ENCODE measurements at places on chromosomes 11 and 22.

DNA sequence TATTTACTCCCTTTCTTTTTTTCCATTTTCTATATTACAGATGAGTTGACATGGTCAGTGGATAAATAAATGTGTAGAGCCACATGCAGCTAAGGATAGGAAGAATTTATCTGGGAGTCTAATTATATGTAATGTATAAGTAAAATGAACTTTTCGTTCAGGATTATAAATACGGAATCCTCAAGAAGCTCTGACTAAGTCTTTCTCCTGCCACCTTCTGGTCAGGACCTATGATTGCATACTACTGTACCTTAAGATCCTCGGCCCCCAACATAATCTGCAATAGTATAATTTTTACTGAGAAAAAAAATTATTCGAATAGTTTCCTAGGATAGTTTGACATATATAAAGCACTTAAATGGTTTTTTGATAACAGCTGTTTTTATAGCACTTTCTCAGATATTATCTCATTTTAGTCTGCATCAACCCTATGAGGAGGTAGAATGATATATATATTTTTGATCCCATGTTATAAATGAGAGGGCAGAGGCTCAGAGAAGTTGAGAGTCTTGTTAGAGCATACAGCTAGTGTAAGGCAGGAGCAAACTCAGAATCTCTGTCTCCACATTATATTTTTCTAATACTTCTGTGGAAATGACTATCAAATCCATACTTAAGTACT, 36.1 kb downstream of the CCDC90B start:
- DNase-seq, result peak; percentile 36

DNA sequence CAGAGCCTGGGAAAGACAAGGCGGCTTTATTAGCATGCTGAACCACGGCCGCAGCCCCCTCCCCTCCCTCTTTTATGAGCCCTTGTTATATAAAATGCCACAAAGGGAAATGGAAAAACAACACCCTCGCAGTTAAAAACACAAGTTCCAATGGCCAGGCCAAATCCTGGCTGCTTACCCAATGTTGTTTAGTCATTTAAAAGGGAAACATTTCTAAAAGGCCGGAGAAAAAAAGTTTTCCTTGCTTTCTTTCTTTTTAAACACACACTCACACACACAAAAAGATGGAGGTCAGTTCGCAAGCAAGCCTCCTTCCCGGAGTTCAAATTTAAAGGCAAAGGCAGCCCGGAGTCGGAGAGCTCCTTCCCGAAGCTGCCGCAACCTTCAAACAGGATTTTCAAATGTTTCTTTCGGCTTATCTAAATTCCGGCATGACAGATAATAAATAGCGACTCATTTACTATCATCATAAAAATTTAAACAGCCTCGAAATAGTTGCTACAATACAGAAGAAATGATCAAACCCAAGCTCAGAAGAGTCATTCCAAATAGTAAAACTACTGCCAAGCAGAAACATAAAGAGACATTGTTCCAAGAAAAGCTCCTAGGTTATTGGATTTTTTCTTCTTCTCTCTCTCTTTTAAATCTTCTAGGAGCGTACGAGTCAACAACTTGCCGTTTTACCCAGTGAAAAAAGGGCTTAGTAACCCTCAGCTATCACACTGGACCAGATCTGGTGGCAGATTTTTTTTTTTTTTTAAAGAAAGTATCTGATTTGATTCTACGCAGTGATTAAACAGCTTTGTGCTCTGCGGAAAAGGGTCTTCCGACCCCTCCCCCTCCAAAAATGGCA, 3.5 kb downstream of the PHF21B start:
- no peak for DNase-seq

DNA sequence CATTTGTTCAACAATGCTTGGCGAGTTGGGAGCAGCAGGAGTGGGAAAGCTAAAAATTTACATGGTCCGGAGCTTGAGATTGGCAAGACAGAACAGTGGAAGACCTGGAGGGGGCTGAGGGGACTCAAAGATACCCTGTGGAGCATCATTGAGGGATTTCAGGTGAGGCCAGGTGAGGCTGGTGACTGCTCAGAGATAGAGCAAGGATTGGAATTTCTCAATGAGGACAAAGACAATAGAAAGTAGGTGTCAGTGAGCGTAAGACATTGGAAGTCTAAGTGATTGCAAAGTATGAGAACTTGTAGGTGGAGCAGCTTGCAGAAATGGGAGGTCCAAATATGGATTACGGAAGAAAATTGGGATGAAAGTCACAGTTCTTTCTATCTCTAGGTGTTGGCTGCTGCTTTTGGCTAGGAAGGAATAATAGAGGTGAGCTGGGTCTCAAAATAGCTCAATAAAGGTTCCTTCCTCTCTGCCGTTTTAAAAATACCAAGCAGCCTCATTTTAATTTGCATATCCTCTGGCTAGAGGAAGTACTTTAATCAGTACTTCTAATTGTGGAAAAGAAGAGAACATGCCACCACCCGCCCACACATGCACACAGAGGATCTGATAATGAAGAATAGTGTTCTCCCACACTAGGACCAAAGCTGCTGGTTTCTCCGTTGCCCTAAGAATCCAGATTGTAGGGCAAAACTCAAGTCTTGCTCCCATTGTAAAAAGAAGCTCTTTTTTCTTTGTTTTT, 41.8 kb upstream of the SORL1-AS1 start:
- DNase-seq, result no peak

GRCh38 chr11:61609980-61610366, 29.1 kb upstream of the SYT7 start:
- DNase-seq, result peak; percentile 35

- no peak for DNase-seq
These were observed 110.7 kb downstream of the EHF start for GRCh38 chr11:34731603-34732002.

DNA sequence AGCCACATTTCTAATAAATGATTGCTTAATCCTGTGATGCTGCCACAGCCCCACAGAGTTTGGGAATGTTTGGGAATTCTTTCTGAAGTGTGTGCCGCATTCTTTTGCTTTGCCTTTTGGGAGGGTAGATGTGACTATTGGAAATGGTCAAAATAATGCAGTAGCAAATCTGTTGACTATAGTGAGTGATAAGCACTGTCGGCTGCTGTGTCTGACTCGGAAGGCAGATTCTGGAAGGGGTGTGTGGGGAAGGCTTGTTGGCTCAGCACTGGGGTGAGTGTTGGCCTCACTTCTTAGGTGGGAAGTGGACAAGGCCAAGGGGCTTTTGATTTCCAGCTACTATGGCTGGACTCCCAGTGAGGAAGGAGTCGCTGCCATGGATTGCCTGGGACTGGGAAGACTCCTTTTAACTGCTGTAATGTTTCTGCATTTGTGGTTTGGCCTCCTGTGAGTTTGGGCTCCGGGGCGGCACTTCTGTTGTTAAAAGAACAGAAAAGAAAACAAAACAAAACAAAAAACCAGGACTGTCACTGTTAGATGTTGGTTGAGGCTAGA, 20.1 kb downstream of the ZBTB16 start:
- DNase-seq, result no peak

GRCh38 chr11:126457817-126458216, 102.3 kb downstream of the ST3GAL4 start:
- DNase-seq, result no peak

DNA sequence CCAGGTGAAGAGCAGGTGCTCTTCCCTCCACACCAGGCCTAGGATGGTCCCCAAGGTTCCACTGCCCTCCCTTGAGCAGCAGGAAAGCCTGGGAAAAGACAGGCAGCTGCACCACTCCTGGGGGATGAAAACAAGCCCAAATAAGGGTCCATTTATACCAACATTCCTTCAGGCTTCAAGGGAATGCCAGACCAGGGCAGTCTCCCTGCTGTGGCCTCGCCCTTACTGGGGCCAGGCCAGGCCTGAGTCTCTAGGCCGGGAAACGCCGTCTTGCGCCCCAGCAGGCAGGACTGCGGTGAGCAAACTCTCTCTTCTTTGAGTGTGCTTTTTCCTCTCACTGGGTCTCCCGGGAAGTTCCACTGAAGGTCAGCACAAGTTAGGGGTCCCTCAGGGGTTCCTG, 443.5 kb downstream of the SOX6 start:
- DNase-seq, result no peak

GRCh38 chr11:44430140-44430539, 120.2 kb upstream of the ALX4 start:
- no peak for DNase-seq

DNA sequence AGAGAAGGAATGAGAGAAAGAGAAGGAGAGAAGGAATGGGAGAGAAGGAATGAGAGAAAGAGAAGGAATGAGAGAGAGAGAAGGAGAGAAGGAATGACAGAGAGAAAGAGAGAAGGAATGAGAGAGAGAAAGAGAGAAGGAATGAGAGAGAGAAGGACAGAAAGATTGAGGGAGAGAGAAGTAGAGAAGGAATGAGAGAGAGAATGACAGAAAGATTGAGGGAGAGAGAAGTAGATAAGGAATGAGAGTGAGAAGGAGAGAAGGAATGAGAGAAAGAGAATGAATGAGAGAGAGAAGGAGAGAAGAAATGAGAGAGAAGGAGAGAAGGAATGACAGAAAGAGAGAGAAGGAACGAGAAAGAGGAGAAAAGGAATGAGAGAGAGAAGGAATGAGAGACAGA, 34.1 kb upstream of the APOL5 start:
- DNase-seq, result no peak

- DNase-seq, result no peak
These were observed 1.2 kb upstream of the MMP10 start for GRCh38 chr11:102781676-102782075.

GRCh38 chr11:67539550-67539949, 16.3 kb upstream of the CABP2 start:
- DNase-seq, result no peak

DNA sequence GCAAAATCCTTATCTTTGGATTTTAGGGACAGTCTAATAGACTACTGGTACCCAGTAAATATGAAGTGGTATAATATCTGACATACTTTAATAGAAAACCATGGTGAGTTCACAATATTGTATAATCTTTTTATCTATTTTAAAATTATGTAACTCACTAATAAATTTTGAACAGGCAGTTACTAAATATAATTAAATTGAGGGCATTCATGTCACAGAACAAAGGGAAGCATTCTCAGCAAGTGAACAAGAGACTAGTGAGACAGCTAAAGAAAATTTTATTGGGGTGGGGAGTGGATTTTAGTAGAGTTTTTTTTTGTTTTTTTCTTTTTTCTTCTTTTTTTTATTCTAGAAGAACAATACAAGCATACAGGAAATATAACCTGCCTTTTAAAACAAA, 55.0 kb downstream of the DNAJC24 start:
- no peak for DNase-seq

GRCh38 chr11:78187366-78188285, 800 bp downstream of the KCTD21 start:
- no peak for DNase-seq

GRCh38 chr22:39472570-39473556, 16.1 kb downstream of the MGAT3 start:
- DNase-seq, result no peak

DNA sequence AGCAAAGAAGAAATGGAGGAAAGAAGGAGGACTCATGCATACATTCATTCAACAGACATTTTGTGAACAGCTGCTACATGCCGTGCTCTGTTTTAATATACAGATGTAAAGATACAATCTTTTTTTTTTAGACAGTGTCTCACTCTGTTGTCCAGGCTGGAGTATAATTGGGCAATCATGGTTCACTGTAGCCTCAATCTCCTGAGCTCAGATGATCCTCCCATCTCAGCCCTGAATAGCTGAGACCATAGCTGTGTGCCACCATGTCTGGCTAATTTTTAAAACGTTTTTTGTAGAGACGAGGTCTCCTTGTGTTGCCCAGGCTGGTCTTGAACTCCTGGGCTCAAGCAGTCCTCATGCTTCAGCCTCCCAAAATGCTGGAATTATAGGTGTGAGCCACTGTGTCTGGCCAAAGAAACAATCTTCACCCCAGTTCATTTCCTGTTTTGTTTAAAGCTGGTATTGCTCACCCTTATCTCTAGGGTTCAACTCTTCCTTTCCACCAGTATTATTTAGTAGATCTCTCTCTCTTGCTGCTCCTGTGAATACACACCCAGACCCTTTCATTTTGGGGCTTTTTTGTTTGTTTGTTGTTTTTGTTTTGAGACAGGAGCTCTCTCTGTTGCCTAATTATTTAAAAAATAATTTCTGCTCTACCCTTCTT, 69.8 kb downstream of the RNF169 start:
- no peak for DNase-seq

- DNase-seq, result no peak
These were observed 30.7 kb upstream of the ARFGAP3 start for GRCh38 chr22:42887523-42888507.

GRCh38 chr11:127034973-127035372, 34.4 kb upstream of the KIRREL3 start:
- no peak for DNase-seq

GRCh38 chr11:113446938-113447337, 28.3 kb downstream of the DRD2 start:
- no peak for DNase-seq

- DNase-seq, result no peak
These were observed 40.6 kb downstream of the FANCF start for GRCh38 chr11:22584976-22585375.

DNA sequence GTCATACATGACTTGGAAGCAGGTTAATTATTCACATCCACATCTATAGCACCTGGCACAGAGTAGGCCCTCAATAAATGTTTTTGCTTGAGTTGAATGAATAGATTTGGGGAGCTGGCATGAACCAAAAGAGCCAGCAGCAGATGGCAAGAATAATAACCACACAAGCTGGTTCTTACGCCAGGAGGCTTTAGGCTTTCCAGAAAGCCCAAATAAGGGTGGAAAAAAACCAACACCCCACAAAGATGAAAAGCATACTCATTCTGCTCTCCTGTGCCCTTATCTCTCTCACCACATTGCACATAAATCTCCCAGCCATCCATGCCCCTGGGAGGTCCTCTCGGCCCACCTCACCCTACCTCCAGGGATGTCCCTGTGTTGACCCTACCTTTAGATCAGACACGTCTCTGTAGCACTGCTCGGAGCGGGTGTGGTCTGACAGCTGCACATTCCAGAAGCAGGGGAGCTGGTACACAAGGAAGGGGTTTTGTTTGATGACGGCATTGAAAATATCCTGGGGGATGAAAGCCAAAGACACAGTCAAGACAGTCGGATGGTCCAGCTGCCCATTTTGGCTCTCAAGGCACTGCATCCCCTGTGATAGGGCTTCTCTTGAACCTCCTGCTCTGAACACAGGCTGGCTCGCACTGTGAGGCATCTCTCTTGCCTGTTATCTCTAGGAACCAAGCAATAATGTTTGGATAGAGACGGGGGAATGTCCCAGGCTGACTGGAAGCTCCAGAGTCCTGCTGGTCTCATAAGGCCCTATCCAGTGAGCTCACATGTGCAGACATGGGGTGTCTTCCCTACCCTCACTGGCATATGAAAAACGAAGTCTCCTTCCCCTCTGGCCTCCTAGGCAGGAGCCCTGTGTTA, 323.6 kb upstream of the SYN3 start:
- no peak for DNase-seq

DNA sequence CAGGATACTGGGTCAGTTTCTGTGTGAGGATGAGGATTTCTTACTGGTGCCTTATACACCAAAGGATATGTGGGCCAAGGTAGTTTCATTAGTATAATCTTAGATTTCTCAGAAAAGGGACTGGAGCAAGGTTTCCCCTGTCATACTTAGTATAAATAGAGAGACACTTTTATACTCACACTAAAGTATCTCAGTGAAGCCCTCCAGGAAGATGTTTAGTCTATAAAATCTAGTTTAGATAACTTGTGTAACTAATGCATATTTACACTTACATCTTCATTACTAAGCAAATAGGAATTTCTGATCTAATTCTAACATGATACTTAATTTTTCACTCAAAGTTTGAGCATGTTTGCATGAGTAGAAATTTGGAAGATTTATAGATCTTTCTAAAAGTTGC, 11.1 kb downstream of the EMSY start:
- no peak for DNase-seq

Measured in A549 (cell line).